Left lung (tissue), 14 donors: ENCODE measurements at places on chromosomes 3 and 15. TPM values are rescaled to one million over a fixed set of nuclear protein-coding genes. Genes with fewer than 3 reads are reported as not detected.

The LHFPL4 gene
- polyA plus RNA-seq = 0.11 TPM

The ALS2CL gene
- 11.3 TPM for polyA plus RNA-seq

The FBXL22 gene
- 2.4 TPM for polyA plus RNA-seq

The ZNF621 gene
- polyA plus RNA-seq = 35.7 TPM

The IL17RD gene
- 11.6 TPM for polyA plus RNA-seq

The C3orf85 gene
- polyA plus RNA-seq = not detected

The SCAANT1 gene
- 1.1 TPM for polyA plus RNA-seq

The PXK gene
- 42.3 TPM for polyA plus RNA-seq

The CACNA1D gene
- 57.4 TPM for polyA plus RNA-seq

The CLRN1 gene
- not detected for polyA plus RNA-seq

The ACP3 gene
- 5.2 TPM for polyA plus RNA-seq

The UBL7 gene
- polyA plus RNA-seq = 59.2 TPM

The CLDN18 gene
- polyA plus RNA-seq = 62.9 TPM

The AHSG gene
- polyA plus RNA-seq = 0.09 TPM

The BFSP2 gene
- not detected for polyA plus RNA-seq

The RTP3 gene
- not detected for polyA plus RNA-seq
